ENCODE measurements at places on chromosomes 6 and 20.

DNA sequence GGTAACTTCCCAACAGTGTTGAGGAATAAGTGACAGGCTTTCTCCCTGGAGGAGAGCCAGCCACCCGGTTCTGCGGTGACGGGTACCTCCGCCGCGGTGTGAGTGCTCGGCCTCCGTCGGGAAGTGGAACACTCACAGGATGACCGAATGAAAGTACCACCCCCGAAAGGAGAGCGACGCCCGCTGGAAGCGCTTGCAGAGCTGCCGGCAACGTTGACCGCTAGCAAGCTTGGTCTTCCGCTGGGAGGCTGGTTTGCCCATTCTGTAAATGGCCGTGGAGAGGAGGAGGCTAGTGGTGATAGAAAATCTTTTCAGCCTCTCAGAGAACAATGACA, 614 bp upstream of the TMEM242 start:
- DNase-seq, result no peak

DNA sequence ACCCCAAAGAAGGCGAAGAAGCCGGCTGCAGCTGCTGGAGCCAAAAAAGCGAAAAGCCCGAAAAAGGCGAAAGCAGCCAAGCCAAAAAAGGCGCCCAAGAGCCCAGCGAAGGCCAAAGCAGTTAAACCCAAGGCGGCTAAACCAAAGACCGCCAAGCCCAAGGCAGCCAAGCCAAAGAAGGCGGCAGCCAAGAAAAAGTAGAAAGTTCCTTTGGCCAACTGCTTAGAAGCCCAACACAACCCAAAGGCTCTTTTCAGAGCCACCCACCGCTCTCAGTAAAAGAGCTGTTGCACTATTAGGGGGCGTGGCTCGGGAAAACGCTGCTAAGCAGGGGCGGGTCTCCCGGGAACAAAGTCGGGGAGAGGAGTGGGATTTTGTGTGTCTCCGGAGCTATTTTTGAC, 69.6 kb downstream of the HFE start:
- no peak for DNase-seq

- peak; percentile 23 for DNase-seq
Observed at GRCh38 chr6:140052736-140053729, 678.6 kb upstream of the CITED2 start.

GRCh38 chr6:79631693-79632172, 604 bp downstream of the SH3BGRL2 start:
- DNase-seq, result no peak

GRCh38 chr6:33543116-33543515, 37.0 kb downstream of the BAK1 start:
- DNase-seq, result no peak

DNA sequence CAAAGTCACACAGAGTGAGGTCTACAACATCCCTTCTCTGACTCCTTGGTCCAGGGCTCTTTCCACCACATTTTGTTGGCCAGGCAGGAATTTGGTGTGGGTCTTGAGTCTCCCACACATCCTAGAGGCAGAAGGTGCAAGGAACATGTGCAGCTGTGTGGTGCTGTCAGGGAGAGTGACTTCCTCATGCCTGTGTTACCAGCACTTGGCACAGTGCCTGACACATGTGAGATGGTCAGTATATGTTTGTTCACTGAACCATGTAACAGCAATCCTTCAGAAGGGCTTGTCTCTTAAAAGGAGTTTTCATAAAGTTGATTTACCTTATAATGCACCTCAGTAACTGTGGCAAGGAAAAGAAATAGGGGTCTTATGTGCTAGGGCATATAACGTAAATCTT, 168.5 kb downstream of the CDC5L start:
- peak; percentile 79 for DNase-seq

GRCh38 chr6:117536317-117536716, 53.8 kb downstream of the DCBLD1 start:
- no peak for DNase-seq

DNA sequence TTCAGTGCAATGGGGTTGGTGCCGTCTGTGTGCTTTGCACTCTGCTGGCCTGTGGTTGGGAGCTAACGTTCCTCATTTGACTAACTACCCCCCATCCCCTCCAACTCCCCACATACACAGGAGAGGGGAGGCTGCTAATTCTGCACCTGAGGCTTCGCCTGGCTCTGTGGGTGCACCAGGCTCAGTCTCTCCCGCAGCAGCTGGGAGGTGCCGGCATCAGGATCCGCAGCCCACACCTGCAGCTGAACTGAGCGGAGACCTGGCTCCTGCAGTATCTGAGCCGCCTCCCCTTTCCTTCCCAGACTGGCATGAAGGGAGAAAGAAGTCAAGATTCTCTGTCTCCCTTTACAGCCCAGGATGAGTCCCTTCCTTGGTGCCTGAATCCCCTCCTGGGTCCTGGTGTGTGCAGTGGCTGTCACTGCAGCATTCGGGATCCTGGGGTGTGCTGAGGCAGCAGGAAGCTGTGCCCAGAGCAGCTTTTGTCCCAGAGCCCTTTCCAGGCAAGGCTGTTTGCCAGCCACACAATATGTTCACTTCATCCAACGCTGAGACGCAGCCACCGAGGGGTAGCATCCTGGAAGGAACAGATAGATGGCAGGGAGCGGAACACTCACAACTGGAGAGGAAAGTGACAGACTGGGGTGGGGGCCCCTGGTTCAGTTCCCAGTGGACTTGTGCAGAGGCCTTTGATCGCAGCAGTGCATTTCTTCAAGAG, 70.2 kb downstream of the CDH4 start:
- no peak for DNase-seq

- DNase-seq, result no peak
Observed at GRCh38 chr20:51811042-51811355, 8.7 kb upstream of the SALL4 start.

DNA sequence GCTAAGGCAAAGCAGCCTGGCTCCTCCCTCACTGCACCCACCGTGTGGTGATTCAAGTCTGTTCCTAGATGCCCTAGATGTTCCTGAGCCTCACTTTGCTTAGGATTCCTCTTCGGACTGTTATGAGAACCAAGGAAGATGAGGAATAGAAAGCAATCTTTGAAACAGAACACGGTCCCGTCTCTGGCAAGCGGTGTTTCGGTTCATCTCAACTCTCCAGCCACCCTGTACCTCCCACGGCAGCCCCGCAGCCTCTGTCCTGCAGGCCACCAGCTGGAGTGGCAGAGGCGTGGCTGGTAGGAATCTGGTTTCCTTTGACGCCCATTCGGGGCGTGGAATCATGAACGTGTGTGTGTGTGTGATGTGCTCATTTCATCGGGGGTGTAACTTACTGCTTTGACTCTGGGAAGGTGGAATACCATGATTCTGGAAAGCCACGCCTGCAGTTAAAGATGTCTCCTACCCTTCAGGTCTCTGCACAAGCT, 21.3 kb downstream of the PDE10A start:
- no peak for DNase-seq

GRCh38 chr6:167350731-167351655, 26.1 kb downstream of the TTLL2 start:
- DNase-seq, result peak; percentile 84

GRCh38 chr20:38951611-38952010, 10.5 kb upstream of the DHX35 start:
- DNase-seq, result no peak

DNA sequence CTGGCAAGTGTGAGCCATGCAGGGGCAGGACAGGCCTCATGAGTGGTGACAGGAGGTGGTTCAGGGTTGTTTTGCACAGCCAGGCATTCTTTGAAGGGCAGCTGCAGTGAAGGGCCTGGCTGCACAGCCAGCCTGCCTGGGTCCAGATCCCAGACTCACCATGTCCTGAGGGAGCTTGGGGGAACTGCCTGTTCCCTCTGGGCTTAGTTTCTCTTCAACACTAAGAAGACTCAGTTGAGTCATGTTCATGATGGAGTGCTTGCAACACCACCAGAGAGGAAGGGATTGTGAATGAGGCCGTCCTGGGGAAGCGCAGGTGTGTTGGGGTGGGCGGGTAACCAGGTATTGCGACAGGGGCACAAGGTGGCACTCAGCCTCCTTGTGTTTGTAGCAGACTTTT, 102.4 kb downstream of the CDH26 start:
- no peak for DNase-seq

DNA sequence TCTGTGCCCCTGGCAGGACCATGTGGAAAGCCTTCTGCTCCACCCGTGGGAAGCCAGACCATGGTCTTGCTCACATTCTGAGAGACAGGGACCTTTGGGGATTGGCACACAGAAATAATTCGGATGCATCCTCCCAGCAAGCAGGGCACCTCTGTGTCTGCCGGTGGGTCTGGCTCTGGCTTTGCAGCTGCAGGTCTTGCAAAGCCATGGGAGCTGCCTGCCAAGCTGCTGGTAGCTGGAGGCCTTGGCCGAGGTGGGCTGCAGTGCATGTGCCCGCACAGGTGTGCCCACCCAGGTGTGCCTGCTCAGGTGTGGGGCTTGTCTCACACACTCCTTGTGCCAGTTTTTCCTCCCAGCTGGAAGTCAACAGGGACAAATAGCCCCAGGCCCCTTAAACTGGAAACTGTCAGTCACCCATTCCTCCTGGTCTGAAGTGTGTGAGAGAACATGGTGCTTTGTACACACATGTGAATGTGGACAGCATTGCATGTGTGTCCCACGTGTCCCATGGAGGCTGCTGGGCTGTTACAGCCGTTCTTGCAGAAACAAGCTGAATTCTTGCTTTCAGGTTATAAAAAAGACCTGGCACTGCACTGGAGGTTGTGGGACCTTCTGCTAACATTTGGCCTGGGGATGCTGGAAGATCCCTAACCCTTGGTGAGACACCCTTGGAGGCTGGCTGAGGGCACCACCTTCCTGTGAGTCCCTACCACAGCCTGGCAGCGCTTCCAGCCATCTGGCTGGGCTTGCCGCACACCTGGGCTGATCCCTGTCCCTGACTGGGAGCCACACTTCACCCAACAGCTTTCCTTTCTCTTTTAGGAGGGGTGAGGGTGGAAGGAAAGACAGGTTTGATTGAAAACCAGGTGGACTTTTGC, 54.9 kb upstream of the SMOC2 start:
- DNase-seq, result no peak

GRCh38 chr6:111150577-111150976, 63.3 kb downstream of the SLC16A10 start:
- DNase-seq, result no peak

- DNase-seq, result no peak
Observed at GRCh38 chr6:45422503-45423110, 44.9 kb upstream of the SUPT3H start.

GRCh38 chr6:10520468-10520867, 683 bp upstream of the GCNT2 start:
- no peak for DNase-seq

DNA sequence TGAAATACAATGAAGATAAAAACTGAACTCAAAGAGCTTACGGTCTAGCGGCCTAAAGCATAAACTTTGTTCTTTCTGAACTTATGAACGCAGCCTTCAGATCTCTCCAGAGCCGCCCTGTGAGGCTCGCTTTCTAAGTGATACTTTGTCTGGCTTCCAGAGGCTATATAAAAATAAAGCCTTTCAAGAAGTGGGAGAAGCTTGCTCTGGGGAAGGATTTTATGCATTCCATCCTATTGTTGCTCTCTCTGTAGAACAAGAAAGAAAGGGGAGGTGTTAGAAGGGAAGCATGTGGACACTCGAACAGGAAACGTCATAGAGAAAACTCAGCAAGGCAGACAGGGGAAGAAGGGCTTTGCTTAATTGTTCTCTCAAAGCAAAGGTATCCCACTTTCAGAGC, 77.0 kb downstream of the TBX18 start:
- DNase-seq, result no peak

GRCh38 chr6:165146456-165146855, 162.9 kb downstream of the C6orf118 start:
- DNase-seq, result no peak

DNA sequence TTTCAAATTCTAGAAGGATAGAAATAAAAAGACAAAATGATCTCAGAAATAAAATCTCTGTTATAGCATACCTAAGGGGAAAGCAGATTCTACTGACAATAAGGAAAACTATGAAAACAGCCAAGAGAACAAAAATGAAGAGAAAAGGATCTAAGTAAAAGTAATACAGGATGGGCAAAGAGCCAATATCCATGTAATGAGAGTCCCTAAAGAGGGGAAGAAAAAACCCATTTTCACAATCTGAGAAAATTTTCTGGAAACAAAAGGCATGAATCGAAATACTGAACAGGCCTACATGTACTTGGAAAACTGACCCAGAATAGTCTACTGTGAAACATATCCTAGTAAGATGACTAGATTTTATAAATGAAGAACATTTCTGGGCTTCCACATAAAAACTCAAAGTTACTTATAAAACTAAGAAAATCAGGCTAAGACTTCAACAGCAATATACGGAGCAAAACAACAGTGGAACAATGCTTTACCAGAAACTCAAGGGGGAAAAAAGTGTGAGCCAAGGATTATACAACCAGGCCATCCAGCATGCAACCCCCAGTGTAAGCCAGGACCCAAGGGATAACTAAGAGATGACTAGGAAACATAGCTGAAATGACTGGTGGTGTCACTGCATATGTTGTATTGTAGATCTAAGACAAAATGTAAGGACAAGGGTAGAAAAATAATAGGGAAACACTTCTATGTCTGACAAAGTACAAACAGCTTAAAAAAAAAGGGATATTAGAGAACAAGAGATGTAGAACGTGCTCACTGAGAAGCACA, 10.2 kb downstream of the NAPB start:
- DNase-seq, result no peak

GRCh38 chr6:157253017-157253416, 70.3 kb downstream of the TMEM242 start:
- DNase-seq, result no peak

- DNase-seq, result no peak
Observed at GRCh38 chr6:44969446-44970185, 358.5 kb upstream of the RUNX2 start.

GRCh38 chr6:169858293-169858934, 107.0 kb downstream of the ERMARD start:
- no peak for DNase-seq

DNA sequence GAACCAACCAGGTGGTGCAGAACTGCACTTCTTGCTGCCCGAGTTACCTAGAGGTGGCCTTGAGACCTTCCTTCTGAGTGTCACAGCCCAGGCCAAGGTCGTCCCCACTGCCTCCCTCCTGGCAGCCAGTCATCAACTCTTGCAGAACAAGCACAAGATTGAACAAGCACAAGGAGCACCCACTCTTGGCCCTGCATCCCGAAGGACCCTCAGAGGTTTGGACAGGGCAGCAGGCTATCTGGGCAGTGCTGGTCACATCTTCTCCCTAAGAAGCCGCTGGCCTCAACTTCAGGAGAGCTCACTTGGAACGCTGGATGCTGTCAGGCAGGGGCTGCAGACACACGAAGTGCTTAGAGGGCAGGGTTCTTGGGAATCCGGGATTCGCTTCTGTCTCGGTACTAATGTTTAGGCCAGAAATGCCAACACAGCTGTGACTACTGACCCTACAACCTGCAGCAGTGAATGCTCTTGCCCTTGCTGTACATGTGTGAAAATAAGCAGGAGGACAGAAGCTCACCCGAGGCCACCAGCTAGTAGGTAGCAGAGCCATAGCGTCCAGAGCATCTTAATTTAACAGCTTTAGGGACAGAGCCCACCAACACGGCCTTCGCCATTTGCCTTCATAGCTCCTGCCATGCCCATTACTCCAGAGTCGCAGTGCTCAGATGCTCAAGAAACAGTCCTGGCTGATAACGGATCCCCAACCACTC, 4.0 kb upstream of the ACSS1 start:
- DNase-seq, result no peak

GRCh38 chr6:141483598-141484061, 649.1 kb upstream of the GJE1 start:
- DNase-seq, result peak; percentile 92

All from NAMALWA (cell line).